ENCODE measurements at places on chromosomes 1 and 21.

DNA sequence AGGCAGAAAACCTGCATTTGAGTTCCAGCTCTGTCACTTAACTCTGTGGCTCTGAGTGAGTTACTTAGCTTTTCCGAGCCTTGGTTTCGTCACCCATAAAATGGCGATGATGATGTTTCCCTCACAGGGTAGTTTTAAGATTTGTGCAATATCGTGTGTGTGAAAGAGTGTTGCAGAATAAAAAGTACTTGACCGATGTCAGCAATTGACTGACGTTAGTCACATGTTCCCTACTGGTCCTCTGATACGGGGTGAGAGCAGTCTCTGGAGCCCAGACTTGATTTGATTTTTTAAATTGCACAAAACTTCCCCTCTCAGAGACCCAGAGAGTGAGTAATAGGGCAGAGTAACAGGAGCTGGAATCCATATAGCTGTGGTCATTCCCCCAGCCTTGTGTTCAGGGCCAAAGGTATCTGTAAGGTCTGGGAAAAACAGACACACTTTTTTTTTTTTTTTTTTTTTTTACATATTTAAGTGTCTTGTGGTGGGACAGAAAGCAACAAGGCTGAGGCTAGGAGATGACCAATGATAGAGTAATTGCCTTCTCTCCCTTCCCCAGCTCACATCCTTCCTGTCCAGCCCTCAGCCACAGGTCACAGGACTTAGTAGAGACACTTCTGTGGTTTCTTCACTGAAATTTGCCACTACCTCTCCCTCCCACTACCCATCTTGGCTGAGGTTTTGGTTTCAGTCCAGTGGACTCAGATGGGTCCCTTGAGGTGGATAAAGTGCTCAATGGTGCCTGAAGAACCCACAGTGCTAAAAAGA, 2.0 kb downstream of the FCER1G start:
- DNase-seq: peak; percentile 47

DNA sequence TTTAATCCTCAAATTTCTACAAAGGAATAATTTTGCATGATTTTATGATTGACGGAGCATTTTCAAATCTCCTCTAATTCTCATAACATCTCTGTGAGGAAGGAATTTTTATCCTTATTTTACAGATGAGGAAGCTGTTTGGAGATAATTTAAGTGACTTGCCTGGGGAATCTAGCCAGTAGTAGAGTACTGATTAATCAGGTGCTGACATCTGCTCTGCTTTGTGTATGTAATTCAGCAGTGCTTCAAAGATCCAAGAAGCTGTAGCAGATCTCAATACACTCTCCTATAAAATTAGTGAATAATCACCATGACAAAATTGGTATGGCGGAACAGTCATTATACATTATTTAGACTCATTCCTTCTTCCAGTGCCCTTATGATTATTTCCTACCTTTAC, 46.0 kb downstream of the DPH5 start:
- no peak for DNase-seq

DNA sequence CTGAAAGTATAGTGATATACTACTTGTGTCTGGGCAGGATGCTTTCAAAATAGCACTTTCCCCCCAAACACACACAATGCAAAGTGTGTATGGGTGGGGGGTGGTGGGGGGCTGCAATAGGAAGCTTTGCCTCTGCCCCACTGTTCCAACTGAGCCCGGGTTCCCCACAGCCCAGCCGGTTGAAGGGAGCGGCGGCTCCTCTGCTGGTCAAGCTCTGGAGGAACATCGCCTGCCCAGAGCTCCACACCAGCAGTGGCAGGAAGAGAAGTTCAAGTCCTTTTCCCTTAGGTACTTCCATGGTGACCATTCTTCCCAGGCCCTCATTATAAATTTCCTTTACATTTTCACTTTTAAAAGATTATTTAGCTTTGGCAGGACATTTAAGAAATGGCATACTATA, 74.9 kb downstream of the CAPZB start:
- no peak for DNase-seq

DNA sequence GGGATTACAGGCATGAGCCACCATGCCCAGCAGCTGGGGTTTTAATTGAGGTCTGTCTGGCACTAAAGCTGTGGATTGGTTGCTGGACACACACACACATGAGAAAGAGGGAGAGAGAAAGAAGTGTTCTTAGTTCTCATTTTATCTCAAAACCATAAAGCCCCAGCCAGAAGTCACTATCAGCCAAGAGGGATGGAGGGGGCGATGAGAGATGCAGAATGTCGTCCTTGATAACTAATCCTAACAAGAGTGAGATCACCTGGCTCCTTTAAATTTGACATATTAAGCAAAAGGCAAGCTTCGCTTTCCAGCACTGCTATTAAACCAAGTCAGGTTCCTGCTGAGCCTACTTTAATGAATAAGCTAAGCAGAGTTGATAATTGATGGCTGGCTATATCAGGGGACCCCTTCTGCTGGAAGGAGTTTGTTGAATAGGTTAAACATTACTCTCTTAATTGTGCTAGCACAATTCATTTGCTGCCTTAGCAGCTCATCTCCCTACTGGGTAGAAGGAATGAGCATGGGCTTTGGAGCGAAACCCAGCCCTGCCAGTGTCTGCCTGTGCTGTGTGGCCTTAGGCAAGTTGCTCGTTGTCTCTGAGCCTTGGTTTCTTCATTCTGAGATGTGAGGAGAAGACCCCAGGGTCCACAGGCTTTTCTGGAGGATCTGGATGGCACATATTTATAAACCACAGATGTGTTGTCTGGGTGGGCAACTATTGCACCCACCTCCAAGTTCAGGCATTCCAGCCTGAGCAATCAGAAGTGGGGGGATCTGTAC, 50.8 kb downstream of the ALPL start:
- DNase-seq: no peak

- DNase-seq: no peak
Observed at GRCh38 chr1:226425431-226426031, 17.6 kb upstream of the PARP1 start.

Measured in fibroblast of skin of scalp (primary cell).